ENCODE measurements at places on chromosomes 1 and 21. TPM values are rescaled to one million over a fixed set of nuclear protein-coding genes. Genes with fewer than 3 reads are reported as not detected.

- no peak for DNase-seq
Observed at GRCh38 chr1:53462769-53463501, 3.7 kb downstream of the DMRTB1 start.

Gene LCE3D
- total RNA-seq: not detected

- no peak for DNase-seq
Observed at GRCh38 chr1:229075716-229076115, 195.2 kb upstream of the RAB4A start.

DNA sequence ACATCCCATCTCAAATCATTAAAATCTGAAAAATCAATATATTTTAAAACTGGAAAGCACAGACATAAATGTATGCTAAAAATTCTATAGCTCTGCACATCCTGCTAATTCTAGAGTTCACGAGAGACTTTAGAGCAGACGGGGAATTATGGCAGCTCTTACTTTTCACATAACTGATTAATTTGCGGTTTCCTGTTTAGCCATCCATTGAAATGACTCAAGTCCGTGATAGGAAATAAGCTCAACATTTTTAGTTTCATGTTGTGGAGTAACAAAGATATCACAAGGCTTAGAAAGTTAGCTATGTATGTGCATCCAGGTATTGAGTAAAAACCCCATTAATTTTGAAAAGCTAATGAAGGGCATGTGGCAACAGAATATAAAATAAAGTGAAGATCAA, 123.2 kb downstream of the SMYD2 start:
- no peak for DNase-seq

- DNase-seq: no peak
Observed at GRCh38 chr1:56547473-56547872, 31.9 kb downstream of the PLPP3 start.

- no peak for DNase-seq
Observed at GRCh38 chr1:28521502-28522164, 15.8 kb downstream of the RCC1 start.

- no peak for DNase-seq
Observed at GRCh38 chr1:228740543-228741317, 5.5 kb downstream of the RHOU start.

Measured in activated T-helper 1 cell treated with anti-CD3 and anti-CD28 coated beads, Interleukin-12 subunit alpha, Interleukin-12 subunit beta, Interleukin-2, Interleukin-4 antibody, amounts not matched to agents 30 ng/mL and 10 ng/mL and 1 ng/mL, durations not matched to agents 14 hours and 24 hours and 36 hours (primary cell).